Substantia nigra (tissue), 51 donors: ENCODE measurements at places on chromosomes 1 and 21.

DNA sequence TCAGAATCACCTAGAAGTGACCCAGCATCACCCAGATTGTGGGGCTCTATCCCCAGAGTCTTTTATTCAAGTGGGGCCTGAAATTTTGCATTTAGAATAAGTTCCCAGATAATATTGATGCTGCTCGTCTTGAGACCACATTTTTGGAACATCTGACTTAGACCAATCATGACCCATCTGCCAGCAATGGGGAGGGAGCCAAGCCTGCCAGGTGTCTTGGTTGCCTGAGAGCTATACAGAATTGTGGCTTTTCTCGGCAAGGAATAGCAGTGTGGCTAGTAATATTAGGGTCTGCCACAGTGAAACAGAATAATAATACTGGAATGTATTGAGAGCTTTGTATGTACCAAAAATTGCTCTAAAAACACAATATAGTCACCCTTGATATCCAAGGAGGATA, 31.1 kb upstream of the RGS8 start:
- DNase-seq = no peak

GRCh38 chr1:197559655-197560054, 215.6 kb downstream of the DENND1B start:
- no peak for DNase-seq

DNA sequence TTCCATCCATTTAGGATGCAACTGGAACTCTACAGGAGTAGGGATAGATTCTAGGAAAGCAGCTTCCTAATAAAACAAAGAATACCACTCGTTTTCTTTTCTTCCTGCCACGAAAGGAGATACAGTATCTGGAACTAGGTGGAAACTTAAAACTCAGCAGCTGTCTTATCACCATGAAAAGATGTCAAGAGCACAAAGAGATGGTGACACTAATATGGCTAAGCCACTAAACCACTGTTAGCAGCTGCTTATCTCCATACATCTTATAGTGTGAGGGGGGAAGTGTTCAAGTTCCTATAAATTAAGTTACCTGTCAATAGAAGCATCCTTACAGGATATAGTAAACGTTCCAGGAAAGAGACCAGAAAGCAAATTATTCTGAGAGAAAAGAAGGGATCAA, 162.5 kb downstream of the TYW3 start:
- no peak for DNase-seq

DNA sequence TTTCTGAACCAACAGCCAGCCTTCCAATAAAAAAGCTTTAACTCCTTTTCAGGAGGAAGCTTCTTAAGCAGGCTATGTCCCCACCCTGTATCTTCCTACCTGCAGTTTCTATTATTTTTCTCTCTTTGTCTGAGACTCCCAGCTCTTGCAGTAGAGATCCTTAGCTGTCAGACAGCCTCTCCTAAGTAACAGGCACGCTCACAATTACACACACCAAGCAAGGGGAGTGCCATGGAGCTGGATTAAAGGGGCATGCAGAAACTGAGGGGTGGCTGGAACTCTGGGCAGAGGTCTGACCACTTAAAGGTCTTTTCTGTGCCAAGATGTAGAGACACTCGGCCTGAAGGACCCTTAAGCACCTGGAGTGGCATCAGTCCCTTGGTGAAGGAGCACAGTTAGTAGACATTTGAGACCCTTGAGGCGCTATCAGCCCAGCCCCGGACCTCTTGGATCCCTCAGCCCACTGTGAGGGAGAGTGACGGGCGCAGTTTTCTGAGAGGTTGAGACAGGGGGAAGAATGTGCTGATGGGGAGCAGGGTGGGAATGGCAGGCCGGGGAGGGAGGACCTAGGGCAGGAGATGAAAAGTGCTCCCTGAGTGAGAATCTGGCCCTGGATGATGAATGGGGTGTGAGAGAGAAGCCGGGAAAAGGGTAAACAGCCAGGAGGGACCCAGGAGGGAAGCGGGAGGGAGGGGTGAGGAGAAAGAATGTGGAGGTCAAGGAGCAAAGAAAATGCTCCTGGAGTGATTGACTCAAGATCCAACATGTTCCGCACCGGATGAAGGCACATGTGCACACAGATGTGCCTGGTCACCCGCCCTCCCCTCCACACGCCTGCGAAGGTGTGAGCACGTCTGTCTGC, 13.3 kb downstream of the PLXNA2 start:
- no peak for DNase-seq

DNA sequence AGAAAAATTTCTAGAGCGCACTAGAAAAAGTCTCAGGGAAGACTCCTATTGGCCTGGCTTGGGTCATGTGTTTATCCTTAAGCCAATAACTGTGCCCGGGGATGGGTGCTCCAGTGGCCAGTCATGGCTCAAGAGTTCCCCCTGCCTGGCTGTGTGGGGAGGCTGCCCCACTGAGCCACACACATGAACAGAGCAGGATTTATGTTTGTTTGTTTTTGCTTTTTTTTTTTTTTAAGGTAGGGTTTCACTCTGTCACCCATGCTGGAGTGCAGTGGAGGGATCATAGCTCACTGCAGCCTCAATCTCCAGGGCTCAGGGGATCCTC, 21.8 kb downstream of the EDN2 start:
- no peak for DNase-seq

DNA sequence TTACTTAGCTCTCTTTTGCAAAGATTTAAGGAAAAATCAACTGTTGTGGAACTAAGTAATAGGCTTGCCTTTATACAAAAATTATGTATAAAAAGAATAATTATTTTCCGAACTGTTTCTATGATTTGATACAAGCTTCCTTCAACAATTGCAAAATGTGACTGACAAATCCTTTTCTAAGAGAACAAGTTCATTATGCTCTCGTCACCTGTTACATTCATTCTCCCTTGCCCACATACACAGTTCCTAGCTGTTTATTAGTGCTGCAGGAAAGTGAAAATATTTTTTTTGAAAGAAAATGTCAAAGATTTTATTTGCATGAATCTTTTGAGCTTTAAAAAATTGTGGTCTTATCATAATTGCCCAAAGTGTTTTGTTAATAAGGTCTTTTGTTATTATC, 466.2 kb downstream of the USP25 start:
- DNase-seq = no peak

DNA sequence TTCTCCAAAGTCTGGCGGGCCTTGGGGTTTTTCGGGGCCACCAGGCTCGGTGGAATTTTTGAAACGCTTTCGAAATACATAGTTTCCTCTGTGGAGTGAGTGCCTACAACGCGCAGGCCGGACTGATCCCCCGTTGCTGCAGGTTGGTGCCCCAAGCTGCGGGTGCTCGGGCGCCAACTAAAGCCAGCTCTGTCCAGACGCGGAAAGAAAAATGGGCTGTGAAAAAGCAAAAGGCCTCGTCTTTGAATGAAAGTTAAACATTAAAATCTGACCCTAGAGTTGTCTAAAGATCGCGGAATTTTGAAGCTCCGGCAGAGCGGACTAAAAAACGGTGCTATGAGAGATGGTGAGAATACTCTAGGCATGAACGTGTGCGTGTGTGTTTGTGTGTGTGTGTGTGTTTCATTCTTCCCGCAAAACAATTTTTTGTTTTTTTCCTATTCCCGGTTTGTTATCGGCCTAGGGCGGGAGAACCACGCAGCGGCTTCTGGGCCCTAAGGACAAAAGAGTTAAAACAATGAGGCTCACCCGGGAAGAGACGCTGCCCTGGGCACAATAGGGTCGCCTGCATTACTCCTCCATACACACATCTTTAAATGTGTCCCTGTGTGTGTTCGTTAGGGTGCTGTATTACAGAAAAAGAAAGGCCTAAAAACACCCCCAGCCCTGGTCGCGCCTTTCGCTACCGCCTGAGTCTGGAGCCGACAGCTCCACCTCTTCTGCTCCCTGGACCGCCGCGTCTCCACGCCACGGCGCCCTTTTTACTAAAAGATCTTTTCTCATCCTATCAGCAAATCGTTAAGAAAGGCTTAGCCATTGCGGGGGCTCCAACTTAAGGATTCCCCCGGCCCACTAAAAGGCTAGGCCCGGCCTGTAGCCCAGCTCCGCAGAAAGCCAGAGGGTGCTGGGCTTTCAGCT, 3.2 kb downstream of the TBX15 start:
- no peak for DNase-seq

- no peak for DNase-seq
These were observed 120.0 kb upstream of the RRP15 start for GRCh38 chr1:218164930-218165700.

GRCh38 chr1:39427912-39428311, 63.5 kb upstream of the BMP8A start:
- no peak for DNase-seq

DNA sequence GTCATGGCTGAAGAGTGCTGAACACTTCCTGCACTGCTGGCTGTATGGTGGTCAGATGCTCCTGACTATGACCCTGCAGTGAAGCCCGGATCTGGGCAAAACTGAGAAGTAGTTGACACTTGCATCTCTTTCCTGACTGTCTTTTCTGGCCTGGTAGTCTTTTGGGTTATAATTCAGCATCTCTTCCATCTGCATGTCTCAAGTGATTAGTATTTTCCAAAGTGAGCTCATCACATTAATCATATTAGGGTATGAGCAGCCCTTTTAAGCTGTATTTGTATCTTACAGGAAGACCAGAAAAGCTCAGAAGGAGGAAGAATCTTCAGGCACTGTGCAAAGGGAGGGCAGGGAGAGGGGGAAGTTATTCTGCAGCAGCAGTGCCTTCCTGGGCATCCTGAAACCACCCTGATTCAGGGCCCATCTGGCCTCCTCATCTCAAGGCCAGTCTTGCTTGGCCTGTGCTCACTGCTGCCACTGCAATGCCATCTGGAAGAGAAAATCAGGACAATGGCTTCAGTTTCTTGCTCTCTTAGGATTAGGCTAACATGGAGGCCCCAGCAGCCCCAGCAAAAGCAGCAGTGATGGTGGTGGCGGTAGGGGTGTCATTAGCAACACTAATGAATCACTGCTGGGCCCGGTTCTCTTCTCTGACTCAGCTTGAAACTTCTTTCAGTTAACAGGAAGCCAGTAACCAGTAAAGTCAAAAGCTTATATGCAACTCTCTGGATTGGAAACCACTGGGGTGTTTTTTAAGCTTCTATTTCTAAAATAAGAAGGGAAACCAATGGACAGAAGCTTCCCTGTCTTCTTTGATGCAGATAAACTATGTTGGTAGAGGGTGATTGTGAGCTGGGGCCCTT, 63.3 kb upstream of the WDR26 start:
- no peak for DNase-seq

DNA sequence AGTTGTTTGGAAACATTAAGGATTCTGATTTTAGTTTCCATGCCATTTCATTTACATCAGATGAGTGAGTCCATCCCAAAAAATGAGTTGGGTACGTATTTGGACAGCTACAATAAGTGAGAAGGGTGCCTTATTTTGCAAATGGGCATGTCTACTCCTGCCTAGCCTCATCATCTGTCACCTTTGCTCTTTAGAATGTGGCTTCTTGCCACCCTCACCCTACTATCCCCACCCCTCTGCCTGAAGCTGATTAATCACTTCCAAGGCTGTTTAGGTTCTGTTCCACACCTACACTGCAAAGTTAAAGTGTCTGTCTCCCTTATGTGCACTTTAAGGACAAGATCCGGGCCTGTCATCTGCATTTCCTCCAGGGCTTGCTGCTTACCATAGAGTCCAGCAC, 61.2 kb downstream of the ST6GALNAC5 start:
- DNase-seq = no peak

- no peak for DNase-seq
These were observed 66.0 kb downstream of the BCAR3 start for GRCh38 chr1:93615582-93616150.

- DNase-seq = no peak
These were observed 1.8 kb upstream of the MEX3A start for GRCh38 chr1:156083800-156084790.

- DNase-seq = no peak
These were observed 456.0 kb upstream of the PKN2 start for GRCh38 chr1:88228114-88228513.

DNA sequence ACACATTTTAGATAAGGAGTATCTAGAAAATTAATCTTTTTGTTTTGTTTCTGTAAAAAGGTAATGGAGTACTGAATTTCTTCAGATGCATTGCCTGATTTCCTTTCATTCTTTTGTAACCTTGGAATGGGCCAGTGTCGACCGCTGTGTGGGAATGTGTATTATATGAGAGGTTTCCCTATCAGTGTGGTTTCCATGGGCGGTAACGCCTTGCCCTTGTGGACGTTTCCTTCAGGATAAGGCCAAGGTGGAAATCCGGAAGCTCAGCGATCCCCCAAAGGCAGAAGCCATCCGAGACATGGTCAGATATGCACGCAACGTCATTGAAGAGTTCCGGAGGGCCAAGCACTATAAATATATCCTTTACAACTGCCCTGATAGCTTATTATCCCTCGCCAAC, 49.8 kb downstream of the SMYD2 start:
- no peak for DNase-seq

- DNase-seq = peak; percentile 93
These were observed 382 bp upstream of the RASAL2 start for GRCh38 chr1:178093494-178093950.

DNA sequence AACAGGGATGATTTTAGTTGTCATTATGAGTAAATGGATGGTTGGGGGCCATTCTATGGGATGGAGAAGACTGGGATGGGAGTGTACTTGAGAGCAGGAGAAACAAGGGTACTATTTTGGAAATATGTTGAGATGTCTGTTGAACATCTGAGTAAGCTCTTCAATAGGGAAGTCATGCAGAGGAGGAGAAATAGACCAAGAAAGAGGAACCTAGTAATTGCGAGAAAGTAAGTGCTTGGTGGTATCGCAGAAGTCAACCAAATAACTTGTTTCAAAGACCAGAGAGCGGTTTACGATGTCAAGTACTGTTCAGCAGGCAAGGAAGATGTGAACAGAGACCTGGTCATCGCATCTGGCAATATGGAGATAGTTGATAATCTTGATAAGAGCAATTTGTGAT, 22.4 kb upstream of the CHRM3 start:
- DNase-seq = no peak

GRCh38 chr1:201754353-201754752, 74.6 kb upstream of the IPO9 start:
- no peak for DNase-seq

DNA sequence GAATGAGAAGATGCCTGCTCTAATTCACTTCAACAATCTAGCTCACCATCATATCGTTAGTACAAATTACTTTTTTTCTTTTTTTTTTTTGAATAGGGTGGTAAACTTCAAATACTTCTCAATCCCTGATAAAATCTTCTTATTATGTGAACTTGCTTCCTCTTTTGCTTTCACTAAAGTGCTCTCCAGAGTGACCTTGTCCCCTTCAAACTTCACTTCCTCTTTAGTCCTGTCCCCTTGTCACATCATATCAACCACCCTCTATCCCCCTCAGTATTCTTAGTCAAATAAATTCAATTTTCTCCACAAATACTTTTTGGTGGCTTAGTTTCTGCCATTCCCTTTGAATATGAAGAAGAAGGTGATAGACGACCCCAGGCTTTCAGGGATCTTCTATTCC, 124.9 kb upstream of the PLXNA2 start:
- DNase-seq = no peak
